Immature natural killer cell (primary cell): ENCODE measurements at places on chromosomes 2 and 18. TPM values are rescaled to one million over a fixed set of nuclear protein-coding genes. Genes with fewer than 3 reads are reported as not detected.
A peak's percentile ranks its signal among the peaks of the same experiment; 100 is the strongest.

Gene LAMA1
- polyA plus RNA-seq = not detected

Gene SCN3A
- polyA plus RNA-seq = not detected

DNA sequence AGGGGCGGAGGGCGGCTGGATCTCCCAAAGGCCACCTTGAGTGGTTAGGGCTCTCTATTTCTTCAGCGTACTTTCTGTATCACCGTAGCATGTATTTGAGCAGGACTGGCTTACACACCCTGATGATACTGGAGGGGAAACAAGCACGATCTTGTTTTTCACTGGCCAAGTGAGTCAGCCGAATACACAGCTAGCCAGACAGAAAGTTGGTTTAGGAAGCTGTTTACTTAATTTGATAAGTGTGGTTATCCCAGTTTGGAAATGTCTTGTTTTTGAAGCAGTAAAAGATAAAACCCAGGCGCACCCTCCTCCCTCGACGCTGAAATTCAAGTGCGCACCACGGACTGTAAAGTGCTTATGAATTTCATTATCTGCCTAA is 582 bp downstream of the RIOK3 start:
- no peak for DNase-seq

Gene CCDC68
- polyA plus RNA-seq = not detected

DNA sequence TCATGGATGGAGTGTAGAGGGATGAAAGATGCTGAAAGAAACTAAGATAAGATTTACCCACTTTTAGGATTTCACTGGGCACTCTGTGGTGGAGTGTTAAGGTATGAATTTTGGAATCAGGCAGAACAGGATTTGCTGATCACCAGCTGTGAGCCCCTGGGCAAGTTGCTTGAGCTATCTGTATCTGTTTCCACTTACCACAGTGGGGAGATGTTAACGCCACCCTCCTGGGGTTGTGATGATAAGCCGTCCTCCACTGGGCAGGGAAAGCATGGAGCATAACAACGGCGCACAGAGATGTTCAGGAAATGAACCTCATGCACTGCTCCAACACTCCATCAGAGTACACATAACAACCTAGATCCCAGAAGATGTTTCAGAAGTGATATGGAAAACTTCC is 160.6 kb downstream of the MTCL1 start:
- DNase-seq = no peak

DNA sequence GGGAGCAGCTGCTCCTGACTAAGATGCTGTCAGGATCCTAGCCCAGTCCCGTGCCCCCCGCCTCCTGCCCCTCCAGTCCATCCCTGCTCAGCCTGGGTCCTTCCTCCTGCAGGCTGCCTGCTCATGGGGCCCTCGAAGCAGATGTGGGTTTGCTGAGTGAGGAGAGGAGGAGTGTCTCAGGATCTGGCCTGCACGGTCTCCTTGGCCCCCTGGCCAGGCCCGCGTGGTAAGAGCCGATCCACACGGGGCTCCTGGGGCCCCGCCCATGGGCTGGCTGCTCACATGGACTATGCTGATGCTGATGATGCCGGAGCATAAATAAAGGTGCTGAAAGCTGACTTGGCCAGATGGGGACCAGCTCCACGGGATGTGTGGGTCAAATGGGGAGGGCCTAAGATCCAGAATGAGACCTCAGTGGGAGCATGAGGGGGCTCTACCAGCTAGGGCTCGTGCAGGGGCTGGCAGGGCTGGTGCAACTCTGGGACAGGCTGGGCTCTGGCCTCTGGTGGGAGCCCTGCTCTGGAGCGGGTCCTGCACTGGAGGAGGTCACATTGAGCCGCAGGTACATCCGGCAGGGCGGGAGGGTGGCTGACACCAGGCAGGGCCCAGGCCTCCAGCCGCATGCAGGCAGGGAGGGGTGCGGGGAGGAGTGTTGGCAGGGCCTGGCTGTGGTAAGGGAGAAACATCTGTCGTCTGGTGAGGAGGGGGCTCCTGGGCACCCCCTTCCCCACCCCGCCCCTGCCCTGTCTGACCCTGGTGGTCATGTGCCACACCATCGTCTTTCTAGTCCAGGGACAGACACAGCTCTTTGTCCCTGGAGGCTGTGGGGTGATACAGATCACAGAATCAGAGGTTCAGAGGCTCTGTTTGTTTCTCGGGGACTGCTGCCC is 275.3 kb upstream of the HDAC4 start:
- DNase-seq = no peak

Gene BARD1
- polyA plus RNA-seq = 9.4 TPM

Gene FBXO48
- polyA plus RNA-seq = 0.28 TPM

DNA sequence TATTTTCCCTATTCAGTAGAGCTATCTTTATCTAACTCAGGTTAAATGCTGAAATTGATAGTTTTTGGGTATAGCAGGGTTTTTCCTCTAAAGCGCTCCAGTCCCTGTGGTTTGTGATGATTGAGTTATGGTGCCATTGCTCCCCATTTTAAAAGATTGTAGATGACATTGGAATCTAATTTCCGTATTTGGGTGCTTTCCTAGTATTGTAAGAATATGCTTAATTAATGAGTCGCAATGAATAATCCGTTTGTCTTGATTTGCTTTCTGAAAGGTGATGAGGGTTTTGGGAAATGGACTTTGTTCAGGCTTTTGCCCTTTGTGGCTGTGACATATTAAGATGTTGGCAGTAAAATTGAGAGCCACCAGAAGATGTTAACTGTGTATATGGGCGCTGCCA is 3.9 kb downstream of the RPS7 start:
- no peak for DNase-seq

DNA sequence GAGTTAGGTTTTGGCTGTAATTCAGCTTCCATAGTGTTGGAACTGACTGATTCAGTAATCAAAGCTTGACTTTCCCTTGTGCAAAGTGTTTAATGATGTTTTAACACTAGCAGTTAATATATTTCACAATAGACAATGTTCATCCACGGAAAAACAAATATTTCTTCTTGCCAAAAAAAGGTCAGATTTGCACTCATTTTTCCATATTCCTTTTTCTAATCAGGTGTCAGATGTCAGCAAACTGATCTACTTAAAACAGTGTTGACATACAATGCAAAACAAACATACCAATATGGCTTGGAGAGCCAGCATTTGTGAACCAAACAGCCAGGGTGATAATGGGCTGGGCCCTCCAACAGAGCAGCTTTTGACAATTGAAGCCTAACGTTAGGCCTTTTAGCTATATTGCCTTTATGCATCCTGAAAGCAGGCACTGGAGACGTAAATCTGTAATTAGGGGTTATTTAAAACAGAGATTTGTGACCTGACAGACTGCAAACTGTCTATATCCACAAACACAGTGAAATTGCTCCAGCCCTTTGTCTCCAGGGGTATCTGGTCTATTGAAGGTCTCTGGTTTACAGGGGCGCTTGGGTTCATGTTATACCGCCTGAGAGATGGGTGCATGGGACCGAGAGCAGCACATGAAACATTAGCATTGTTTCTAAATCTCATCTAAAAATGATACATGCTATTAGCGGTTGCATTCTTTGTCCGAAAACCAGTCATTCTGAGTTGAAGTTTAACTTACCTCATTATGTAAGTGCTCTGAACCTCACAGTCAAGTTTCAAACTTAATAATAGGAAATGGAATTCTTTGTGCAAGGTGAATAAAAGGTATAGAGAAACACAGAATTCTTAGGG is 7.1 kb upstream of the CDCA7 start:
- DNase-seq = no peak

Gene CPO
- not detected for polyA plus RNA-seq

GRCh38 chr2:239015901-239016675 is 168.2 kb downstream of the TWIST2 start:
- DNase-seq = no peak

GRCh38 chr2:177606636-177607035 is 214.1 kb downstream of the AGPS start:
- no peak for DNase-seq

DNA sequence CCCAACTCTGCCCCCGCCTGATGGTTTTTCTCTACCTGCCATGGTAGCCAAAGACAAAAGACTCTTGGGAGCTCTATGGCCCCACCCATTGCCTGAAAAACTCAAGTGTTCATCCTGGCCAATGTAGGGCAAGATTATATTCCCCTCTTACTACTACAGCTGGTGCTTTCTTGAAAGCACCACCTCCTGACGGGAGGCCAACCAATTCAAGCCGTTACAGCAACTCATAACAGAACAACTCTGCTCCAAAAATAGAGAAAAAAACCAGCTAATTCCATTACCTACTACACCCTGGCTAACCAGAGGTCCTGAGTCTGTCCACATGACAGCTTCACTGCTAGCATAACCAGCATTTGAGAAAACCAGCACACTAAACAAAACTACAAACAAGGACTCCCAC is 127.5 kb upstream of the GAREM1 start:
- no peak for DNase-seq

DNA sequence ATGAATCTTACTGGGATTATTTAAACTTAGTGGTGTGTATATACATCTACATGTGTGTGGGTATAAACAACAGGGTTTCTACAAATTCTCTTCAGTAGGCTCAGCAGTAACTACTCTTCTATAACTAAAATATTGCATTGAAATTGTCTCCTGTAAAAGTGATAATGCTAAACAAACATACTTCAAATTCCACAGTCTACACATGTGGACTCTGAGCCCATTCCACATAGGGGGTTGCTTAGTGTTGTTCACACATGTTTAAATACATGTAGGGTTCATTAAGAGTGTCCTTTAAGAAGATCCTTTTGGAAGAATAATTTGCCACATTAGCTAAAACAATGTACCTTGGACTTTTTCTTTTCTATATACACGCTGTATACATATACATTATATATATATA is 152.8 kb upstream of the VRK2 start:
- no peak for DNase-seq

- DNase-seq = peak; percentile 80
Observed at GRCh38 chr2:96485751-96486651, 19.2 kb downstream of the NEURL3 start.

DNA sequence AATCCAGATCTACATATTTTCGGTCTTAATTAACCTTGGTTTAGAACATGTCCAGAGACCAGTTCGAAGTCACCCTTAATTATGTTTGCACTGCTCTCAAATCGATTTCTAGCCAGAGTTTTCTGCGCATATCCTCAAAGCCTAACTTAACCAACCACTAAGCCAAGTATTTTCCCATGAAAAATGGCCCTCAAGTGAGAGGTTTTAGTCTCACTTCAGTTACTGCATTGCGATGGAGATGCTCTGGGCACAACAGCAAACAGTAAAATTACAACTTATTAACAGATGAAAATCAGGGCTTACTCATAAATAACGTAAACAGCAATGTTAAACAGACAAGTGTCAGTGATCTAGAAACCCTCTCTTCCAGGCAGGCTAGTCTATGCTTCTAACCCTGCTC is 4.5 kb downstream of the RTN4 start:
- DNase-seq = no peak
